Omental fat pad (tissue), 4 donors: ENCODE measurements at places on chromosomes 2 and 18.

DNA sequence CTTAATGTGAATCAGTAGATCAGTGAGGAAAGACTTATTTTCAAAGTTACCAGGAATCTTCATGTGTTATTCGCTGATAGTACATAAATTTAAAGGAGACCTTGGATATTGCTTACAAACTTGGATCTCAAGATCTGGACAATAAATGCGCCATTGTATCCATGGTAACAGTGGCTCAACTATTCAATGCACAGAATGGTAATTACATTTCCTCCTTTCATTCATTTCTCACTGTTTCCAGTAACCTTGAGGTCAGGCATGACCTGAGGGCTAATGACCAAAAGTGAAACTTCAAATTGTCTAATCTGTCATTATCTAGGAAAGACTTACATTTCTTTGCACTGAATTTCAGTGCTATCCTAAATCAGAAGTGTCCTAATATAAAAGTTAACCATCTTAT lies 8.1 kb downstream of the LRP2 start:
- no peak for DNase-seq

- DNase-seq, result no peak
These were observed 86.0 kb downstream of the ACSL3 start for GRCh38 chr2:222946700-222947287.

- DNase-seq, result no peak
These were observed 7.3 kb downstream of the IL36G start for GRCh38 chr2:112985090-112985489.

DNA sequence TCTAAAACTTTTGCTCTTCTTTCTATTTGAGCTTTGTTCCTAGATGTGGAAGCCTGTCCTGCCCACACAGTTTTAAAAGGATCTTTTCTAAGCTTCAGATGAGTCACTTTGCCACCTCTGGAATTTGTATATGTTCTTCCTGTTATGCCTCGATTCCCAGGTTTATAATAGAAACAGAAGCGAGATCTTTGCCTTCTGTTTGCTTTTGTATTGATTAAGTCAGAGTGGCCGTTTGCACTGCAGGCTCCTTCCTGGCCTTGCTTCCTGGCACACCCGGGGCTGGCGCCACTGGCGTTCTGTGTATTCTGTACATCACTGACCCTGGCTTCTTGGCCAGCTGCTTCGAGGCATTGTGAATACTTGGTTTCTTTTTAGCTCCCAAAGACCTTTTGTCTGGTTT lies 91.8 kb downstream of the MTCL1 start:
- DNase-seq, result no peak

GRCh38 chr2:235611349-235611748 lies 117.5 kb downstream of the AGAP1 start:
- DNase-seq, result no peak

DNA sequence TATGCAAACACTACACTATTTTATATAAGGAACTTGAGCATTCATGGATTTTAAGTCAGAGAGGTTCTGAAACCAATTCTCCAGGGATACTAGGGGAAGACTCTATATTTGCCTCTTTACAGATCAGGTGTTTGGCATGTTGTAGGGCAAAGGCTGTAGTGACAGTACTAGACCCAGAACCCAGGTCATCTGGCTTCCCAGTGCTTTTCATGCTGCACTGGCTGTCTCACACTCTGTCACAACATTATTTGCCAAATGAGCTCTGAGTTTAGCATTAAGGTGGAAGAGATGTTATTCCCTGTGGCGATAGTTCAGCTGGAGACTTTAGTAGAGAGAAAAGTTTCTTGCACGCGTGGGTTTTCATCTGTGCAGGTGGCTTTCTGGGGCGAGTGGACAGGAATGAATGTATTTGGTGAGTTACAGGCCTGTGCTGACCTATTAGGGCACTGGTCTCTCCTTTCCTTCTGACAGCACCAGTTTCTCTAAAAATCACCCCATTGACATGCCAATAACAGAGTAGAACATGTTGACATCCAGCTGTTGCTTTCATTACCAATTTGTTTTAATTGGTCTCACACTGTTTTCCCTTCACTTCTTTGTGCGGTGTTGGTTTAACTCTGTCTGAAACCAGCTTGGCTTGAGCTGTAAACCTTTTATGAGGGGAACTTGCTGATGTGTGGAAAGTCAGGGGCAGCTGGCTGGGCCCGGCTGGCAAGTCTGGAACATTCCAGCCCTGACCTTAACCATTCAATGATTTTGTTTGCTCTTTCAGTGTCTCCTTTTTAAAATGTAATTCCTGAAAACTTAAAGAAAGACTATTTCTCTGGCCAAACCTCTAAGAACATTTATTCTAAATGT lies 643.0 kb upstream of the FAM98A start:
- DNase-seq, result no peak

DNA sequence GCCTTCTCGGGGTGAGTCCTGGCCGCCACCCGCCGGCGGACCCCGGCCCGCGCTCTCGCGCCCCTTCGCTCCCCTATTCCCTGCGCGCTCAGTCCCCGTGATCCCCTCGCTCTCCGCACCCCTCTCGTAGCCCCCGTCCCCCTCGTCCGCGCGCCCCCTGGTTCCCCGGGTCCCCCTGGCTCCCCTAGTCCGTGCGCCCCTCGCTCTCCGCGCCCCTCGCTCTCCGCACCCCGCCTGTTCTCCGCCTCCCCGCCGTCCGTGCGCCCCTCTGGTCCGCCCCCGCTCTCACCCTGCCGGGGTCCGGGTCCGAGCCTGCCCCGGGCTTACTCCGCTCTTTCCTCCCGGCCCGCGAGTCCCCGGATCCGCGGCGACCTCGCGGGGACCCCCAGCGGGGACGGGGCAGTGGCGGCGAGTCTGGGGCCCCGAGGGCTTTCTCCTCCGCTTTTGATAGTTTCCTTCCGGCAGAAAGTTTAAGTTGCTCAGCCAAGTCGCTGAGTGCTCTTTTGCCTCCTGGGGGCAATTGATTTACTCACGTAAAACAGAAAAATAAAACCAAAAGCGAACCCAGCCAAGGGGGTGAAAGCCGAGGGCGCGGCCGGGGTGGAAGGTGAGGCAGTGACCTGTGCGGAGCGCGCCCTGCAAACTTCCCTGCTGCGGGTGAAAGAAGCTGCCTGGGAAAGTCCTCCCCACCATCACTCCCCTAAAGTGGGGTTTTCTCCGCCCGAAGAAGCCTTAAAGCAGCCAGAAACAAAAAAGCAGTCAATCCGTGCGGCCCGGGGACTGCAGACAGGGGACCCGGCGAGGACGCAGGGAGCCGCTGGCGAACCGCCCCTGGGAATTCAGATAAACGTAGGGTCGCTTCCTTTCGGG lies 568 bp downstream of the RAB31 start:
- DNase-seq, result no peak

DNA sequence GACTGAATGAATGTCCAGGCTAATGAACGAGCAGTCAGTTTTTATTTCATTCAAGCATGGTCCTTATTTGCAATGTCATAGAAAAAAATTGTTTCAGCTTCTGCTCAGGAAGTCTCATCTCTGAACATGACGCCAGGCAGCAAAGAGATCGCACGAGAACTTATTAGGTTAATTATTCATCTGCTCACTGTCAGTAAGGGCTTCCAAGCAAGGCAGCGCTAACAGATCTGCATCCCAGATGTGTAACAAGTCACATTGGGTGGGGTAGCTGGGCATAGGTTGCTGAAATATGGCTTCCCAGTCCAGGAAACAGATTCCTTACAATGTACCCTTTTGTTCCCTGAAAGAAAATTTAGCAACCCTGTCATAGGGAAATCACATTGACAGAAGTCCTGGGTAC lies 63.5 kb downstream of the ANKRD44 start:
- no peak for DNase-seq

DNA sequence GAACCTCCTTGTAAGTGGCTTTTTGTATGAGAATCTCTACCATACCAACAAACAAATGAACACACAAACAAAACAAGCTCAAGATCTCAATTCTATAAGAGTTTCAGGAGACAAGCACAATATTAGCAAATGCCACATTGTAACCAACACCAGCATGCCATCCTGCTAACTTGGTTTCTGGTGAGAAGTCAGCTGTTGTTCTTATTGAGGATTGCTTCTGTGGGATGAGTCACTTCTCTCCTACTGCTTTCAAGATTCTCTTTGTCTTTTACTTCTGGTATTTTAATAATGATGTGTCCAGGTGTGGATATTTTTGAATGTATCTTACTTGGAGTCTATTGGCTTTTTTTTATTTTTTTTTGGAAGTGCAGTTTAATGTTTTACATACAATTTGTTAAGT lies 131.7 kb downstream of the BCL2L11 start:
- no peak for DNase-seq

GRCh38 chr2:143730155-143730952 lies 601.1 kb downstream of the ARHGAP15 start:
- no peak for DNase-seq

GRCh38 chr18:63433334-63433866 lies 11.1 kb upstream of the VPS4B start:
- DNase-seq, result no peak
